ENCODE measurements at places on chromosomes 1 and 21. TPM values are rescaled to one million over a fixed set of nuclear protein-coding genes. Genes with fewer than 3 reads are reported as not detected.

The AGRN gene
- total RNA-seq: 92.1 TPM

The THEM5 gene
- not detected for total RNA-seq

The ADCY10 gene
- 2.6 TPM for total RNA-seq

The RORC gene
- 0.56 TPM for total RNA-seq

The NPR1 gene
- 1.4 TPM for total RNA-seq

The LAD1 gene
- not detected for total RNA-seq

The PTTG1IP gene
- 90.2 TPM for total RNA-seq

The CA6 gene
- not detected for total RNA-seq

The TBX19 gene
- 1.5 TPM for total RNA-seq

The PROX1 gene
- 36.6 TPM for total RNA-seq

The ETV3 gene
- total RNA-seq: 20.1 TPM

The COL11A1 gene
- total RNA-seq: 23.1 TPM

The WLS gene
- total RNA-seq: 120 TPM

The BRDT gene
- not detected for total RNA-seq

The PLA2G2D gene
- not detected for total RNA-seq

The FCGR3A gene
- total RNA-seq: 57.4 TPM

The CCDC27 gene
- not detected for total RNA-seq

The SLC9C2 gene
- 2.3 TPM for total RNA-seq

The ESPN gene
- total RNA-seq: 0.78 TPM

The C8B gene
- total RNA-seq: not detected

The FAM167B gene
- not detected for total RNA-seq

The GJA8 gene
- not detected for total RNA-seq

The SPTA1 gene
- not detected for total RNA-seq

The CR1 gene
- total RNA-seq: 0.90 TPM

The SPRR2B gene
- total RNA-seq: not detected

The OR2L2 gene
- 5.0 TPM for total RNA-seq

The ATP1B1 gene
- total RNA-seq: 826 TPM

The RGSL1 gene
- total RNA-seq: not detected

The LMX1A gene
- total RNA-seq: not detected

The RYR2 gene
- 100 TPM for total RNA-seq

The LRRC3 gene
- total RNA-seq: 0.28 TPM

Measured in dorsolateral prefrontal cortex (tissue), 122 donors.